ENCODE measurements at places on chromosomes 12 and 14. TPM values are rescaled to one million over a fixed set of nuclear protein-coding genes. Genes with fewer than 3 reads are reported as not detected.

NELL2 gene
- total RNA-seq, result 1.3 TPM

ASCL1 gene
- not detected for total RNA-seq

PA2G4 gene
- total RNA-seq, result 59.3 TPM

SLC25A21 gene
- total RNA-seq, result 1.00 TPM

PPP4R4 gene
- 0.32 TPM for total RNA-seq

CD163L1 gene
- total RNA-seq, result 10.5 TPM

OLR1 gene
- 0.71 TPM for total RNA-seq

MUCL1 gene
- total RNA-seq, result not detected

CMA1 gene
- 0.71 TPM for total RNA-seq

DLST gene
- total RNA-seq, result 70.4 TPM

- no peak for DNase-seq
These were observed 42.4 kb downstream of the FAM186A start for GRCh38 chr12:50353869-50354593.

DNA sequence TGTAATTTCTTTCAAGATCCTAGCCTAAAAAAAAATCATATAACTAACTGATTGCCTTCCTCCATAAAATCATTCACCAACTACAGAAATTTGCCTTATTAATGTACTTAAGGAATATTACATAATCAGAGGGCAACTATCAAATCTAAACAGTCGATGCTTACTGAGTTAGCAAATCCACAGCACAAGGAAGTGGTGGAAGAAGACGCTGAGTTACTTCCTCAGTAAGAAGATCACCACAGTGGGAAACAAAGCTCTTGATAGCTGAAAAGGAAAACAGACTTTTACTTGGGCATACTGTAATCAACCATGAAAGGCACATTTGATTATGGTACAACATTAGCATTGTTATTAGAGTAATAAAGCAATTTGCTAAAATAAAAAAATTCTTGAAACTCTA is 48.7 kb downstream of the HEATR5A start:
- no peak for DNase-seq

GRCh38 chr12:105967038-105967776 is 171.5 kb downstream of the NUAK1 start:
- no peak for DNase-seq

GRCh38 chr14:104266631-104267575 is 128.5 kb downstream of the KIF26A start:
- peak; percentile 64 for DNase-seq

DNA sequence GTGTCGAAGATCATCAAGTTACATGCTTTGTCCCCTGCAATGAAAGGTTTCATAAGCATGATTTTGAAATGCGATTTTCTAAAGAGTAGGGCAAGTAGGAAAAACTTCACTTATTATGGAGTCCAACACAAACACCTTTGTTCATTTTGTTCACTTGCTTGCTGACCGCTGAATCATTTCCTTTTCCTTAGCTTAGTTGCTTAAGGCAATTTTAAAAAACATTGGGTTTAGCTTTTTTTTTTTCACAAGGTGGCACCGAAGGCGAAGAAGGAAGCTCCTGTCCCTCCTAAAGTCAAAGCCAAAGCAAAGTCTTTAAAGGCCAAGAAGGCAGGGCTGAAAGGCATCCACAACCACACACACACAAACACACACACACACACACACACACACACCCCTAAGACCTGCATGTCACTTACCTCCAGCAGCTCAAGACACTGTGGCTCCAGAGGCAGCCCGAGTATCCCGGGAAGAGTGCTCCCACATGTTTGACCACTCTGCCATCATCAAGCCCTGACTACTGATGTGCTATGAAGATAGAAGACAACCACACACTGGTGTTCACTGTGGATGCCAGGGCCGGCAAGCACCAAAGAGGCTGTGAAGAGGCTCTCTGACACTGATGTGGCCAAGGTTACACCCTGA is 11.4 kb downstream of the MANSC1 start:
- no peak for DNase-seq

GRCh38 chr12:123115409-123116121 is 35.3 kb downstream of the PITPNM2 start:
- no peak for DNase-seq

- DNase-seq, result no peak
These were observed 45.6 kb downstream of the AACS start for GRCh38 chr12:125110641-125111360.

- DNase-seq, result peak; percentile 57
These were observed 19.6 kb downstream of the CMKLR1 start for GRCh38 chr12:108319277-108320234.

DNA sequence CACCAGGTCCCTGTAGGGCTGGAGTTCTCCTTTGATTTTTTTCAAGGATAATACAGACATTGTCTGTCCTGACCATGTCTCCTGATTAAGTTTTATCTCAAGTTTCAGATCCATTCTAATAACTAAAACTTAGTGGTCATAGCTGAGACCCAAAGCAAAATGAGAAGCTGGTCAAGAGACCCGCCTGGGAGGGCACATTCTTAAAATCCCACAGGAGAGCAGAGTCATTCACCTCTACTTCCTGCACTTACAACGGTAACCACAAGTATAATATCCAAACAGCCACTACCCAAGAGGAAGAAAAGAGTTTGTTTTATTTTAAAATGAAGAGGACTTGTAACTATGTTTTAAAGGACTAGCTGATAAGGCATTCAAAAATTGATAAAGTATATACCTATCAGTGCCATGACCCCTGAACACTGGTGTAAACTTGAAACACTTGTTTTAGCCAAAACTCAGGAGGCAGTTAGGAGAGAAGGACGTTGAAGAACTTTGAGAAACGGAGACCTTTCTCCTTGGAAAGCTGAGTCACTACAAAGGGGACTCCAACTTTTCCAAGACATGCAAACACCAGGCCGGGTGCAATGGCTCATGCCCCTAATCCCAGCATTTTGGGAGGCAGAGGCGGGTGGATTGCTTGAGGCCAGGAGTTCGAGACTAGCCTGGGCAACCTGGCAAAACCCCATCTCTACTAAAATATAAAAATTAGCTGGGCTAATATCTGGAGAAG is 478.2 kb downstream of the GLT1D1 start:
- no peak for DNase-seq

All from posterior vena cava (tissue), 2 donors.